Stimulated activated memory B cell treated with anti-CD40 and anti-IgM and Interleukin-4, amounts not matched to agents 10 μg/mL and 1 μg/mL and 100 μg/mL, for 72 hours (primary cell): ENCODE measurements at places on chromosomes 12 and 14.

DNA sequence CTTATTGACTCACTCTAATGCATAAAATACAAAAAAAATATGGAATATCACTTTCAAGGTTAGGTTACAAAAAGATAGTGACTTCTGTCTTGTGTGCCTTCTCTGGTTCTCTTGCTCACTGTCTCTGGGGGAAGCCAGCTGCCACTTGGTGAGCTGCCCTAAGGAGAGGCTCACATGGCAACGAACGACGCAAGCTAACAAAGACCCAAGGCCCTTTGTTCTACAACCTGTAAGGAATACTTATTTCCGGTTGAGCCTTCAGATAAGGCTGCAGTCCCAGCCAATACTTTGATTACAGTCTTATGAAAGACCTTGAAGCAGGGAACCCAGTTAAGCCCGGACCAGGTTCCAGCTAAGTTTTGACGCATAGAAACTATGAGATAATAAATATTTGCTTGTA lies 242.4 kb upstream of the TBX3 start:
- ATAC-seq: no peak

- ATAC-seq: no peak
These were observed 204.7 kb upstream of the PELI2 start for GRCh38 chr14:55913324-55914025.

DNA sequence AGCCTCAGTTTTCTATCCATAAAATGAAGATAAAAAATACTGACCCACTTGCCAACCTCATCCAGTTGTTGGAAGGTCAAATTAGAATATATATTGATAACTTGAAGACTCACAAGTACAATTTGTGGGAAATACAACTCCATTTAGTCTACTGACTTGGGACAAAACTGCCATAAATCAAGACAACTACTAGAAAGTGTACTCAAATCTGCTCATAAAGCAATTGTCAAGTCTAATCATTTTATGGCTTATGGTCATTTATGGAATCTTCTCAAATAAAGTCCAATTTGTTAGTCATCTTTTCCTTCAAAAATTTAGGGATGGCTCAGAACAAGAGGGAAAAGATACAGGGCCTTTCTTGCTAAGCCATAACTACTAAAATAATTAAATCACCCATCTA lies 7.0 kb downstream of the BTG1 start:
- ATAC-seq: no peak

DNA sequence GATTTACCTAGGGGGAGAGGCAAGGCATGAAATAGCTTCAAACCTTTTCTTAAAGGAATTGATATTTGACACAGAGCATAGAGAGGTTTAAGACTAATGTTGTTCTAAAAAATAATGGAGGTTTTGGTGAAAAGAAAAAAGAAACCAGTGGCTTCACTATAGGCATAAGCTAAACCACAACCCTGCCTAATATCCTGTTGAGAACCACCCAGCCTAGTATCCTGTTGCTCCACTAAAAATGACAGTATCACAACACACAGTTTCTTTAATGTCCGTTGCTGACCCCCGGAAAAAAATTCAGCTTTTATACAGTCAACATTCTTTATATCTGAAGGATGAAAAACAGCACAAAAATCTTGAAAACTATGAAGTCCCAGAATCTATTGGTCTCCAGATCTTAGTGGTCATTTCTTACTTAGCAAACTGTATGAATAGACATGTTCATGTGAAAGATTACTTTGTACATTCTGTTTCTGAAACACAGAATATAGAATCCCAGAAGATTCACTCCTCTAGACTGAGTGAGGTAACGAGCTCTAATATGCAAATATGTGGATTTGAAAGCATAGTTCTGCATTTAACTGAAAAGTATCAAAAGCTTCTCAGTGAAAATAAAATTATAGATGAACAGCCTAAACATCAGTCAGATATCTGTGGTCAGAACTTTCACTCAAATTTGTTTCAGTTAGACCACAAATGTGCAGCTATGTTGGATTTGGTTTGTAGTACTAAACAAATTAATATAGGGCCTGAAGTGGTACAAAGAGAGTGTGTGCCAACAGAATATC lies 40.5 kb downstream of the GALC start:
- ATAC-seq: peak; percentile 61

- no peak for ATAC-seq
These were observed 61.2 kb upstream of the TMTC2 start for GRCh38 chr12:82625523-82625922.

DNA sequence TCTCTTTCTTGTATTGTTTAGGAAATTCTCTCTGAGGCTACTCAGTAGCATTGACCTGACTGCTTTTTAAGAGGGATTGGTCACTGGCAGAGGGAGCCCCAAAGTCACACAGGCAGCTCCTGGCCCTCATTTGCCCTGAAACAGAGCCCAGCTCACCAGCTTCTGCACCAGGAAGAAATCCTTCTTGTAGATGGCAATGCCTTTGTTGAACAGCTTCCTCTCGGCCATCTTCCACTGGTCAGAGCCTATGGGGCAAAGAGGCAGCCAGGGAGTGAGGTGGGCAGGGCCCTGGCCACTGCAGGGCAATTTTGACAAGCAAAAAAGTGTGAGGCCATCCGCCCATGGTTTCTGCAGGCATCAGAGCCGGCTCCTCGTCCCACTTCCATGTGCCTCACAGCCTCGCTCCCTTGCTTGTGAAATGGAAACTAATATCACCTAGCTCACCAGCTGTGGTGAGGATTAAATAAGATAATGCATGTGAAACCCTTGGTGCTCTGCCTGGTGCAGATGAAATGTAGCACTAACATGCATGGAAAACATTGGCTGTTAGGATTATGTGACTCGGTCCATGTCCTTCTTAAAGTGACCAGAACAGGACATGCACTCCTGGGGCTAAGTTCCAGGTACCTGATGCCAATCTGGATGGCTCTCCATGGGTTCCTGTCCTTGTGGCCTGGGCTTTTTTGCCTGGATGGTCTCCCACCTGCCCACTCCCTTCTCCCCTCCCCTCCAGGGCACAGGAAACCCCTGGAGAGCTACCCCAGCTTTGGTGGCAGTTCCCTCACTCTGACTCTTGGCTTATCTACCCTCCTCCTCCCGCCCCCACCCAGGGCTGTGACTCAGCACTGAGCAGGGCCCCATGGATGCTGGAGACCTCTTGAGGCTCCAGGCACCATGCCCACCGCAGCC lies 11.2 kb upstream of the PNMA1 start:
- no peak for ATAC-seq

- ATAC-seq: no peak
These were observed 3.4 kb upstream of the MYL2 start for GRCh38 chr12:110923692-110924334.

DNA sequence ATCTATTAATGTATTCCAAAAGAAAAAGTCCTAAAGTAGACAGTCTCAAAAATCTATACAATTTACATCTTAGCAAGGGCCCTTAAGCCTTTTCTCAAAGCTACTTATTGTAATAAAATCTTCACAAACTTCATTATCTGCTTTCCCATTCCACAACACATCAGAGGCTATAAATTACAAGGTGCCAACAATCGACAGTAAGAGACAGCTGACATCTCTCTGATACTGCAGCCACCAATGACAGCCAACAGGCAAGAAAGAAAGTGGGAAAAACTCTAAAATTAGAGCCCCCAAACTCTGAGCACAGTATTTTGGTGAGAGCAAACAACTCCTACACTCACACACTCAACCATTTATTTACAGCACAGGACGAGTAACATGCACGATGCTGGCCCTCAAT lies 2.2 kb downstream of the ANGEL1 start:
- no peak for ATAC-seq

- ATAC-seq: no peak
These were observed 57.8 kb downstream of the GTF2A1 start for GRCh38 chr14:81162941-81163340.

DNA sequence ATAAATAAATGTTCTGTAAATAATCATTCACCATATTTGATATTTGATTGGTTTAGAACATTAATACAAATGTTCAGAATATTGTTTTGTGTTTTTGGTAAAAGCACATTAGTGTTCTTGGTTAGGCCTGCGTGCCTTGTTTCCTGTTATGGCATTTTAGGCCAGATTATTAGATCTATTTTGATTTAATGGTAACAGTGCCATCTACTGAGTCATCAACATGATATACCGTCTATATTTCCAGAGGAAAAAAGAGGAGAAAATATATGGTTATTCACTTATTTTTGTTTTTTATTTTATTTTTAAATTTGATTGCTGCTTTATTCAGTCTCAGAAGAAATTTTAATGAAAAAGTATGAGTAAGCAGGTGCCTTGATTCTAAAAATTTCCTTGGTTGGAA lies 60.3 kb downstream of the GPHN start:
- no peak for ATAC-seq

- ATAC-seq: no peak
These were observed 25.5 kb upstream of the KCNJ8 start for GRCh38 chr12:21800011-21800410.

DNA sequence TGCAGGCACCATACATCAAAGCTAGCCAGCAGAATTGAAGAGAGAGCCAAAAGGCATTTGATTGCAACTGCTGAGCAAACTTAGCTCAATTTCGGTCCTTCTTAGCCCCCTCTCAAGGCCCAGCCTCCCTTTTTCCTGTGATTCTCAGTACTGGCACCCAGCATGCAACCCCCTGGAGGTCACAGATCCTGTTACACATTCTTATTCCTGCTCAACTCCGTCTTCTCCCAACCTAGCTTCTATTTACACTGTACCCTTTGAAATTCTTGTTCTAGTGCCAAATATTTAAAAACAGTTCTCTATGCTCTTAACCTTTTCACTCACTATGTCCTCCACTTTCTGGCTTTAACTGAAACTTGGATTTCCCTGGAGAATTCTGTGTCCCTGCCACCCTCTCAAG lies 131.3 kb upstream of the CPSF6 start:
- no peak for ATAC-seq

GRCh38 chr14:24064856-24065255 lies 6.5 kb upstream of the CPNE6 start:
- no peak for ATAC-seq

- ATAC-seq: no peak
These were observed 94.4 kb downstream of the FIGNL2 start for GRCh38 chr12:51753980-51754675.

- ATAC-seq: no peak
These were observed 470.9 kb downstream of the VRK1 start for GRCh38 chr14:97268097-97268496.

- ATAC-seq: no peak
These were observed 16.6 kb upstream of the KLRD1 start for GRCh38 chr12:10291030-10291429.

DNA sequence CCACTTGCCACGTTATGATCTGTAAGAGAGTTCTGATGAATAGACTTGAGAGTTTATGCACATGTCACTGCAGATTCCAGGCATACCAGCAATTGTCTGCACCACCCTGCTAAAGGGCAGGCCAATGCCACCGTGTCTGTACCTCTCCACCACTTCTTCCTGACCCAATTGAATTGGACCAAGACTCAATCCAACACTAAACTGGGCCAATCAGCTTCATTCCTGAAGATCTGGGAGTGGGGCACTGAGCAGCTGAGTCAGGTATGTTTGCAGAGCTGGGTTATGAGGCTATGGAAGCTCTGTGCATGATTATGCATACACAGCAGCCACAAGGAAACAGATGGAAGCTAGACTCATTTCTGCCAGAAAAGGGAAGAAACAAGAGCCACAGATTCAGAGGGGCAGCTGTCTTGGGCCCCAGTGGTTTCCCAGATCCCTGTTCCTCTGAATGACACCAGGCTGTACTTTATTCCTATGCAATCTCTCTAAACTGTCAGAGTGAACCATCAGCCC lies 28.0 kb downstream of the DAO start:
- no peak for ATAC-seq

- ATAC-seq: no peak
These were observed 8.6 kb downstream of the WDR89 start for GRCh38 chr14:63632932-63633514.

- no peak for ATAC-seq
These were observed 43.8 kb downstream of the ANO6 start for GRCh38 chr12:45259675-45260074.

DNA sequence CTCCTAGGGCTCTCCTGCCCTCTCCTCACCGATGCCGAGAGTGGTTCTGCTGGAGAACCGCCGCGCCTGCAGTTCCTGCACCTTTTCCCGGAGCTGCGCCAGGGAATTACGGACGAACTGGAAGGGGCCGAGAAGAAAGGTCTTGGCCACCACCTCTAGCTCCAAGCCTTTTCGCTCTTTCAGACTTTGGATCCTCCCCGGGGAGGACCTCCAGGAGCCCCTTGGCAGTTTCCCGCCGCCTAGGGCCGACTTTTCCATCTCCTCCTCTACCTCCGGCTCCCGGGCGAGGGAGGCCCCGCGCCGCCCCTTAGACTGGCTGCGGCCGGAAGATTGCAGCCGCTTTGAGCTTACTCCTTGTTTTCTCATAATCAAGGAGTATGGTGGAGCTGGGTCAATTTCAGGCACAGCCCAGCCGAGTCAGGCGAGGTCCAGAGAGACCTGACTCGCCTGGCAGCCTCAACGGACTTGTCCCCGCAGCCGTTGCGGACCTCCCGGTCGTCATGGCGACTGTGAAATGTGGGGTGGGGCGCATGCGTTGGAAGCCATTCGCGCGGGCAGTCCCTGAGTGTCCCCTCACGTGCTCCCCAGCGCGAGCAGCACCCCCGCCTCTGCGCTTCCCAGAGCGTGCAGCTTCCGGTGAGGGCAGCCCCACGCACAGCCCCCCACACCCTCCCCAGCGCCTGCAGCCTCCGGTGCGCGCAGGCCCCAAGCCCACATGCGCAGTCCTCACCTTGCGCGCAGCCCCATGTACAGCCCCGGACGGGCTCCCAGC lies at the start of gene DPY19L2:
Gene DPY19L2, minus strand, starts transcription at position 466 of the 772 bp plus-strand sequence. Its CDS starts 100 bp downstream, at position 366.
- ATAC-seq: peak; percentile 71

DNA sequence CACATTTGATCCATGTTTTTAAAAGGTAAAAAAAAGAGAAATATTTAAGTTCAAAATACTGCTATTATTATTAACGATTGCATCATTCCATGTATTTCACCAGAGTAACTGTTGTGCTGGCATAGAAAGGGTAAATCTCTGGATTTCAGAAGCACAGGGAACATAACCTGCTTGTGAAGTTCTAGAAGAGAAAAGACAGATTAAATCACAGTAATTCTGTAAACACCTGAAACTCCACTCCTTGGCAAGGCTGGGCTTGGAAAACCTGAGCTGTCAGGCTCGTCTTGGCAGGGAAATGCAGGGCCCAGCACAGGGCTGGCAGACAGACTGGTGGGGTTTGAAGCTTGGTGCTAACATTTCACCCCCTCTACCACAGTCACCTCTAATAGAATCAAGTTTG lies 35.1 kb downstream of the SVOP start:
- no peak for ATAC-seq

DNA sequence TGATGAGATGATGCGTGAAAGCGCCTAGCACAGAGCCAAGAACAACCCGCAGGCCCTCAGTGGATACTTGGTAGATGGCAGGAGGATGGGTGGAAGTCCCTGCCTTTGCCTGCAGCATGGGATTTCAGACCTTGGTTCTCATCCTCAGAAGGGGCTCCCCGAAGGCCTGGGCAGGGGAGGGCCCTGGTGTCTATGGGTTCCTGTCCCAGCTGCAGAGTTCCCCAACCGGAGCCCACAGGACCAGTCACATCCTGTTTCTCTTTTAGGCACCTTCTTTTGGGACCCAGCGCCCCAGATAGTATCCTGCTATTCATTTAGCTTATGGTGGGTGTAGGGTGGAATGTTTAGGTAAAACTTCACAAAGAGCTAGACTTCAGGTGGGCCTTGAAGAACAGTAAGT lies 55.5 kb downstream of the CALM1 start:
- ATAC-seq: peak; percentile 34

- no peak for ATAC-seq
These were observed 23.7 kb downstream of the SRRM4 start for GRCh38 chr12:119005085-119005484.
